ENCODE measurements at places on chromosomes 3 and 15.

DNA sequence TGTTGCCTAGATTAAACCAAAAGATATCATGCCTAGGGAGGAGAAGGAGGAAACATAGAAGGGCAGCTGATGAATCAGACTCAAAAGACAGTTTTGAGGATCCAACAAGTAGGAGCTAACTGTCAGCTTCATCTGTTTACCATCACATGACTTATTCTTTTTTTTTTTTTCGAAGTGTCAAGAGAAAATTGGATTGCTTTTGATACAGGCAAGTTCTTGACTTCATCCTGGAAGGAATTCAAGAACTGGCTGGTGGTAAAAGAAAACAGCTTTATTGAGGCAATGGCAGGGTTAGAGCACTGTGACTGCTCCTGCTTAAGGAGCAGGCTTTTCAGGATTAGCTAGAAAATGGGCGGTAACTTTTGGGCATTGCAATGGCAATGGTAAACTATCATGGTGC lies 227.5 kb upstream of the KCNMB2 start:
- DNase-seq, result no peak

DNA sequence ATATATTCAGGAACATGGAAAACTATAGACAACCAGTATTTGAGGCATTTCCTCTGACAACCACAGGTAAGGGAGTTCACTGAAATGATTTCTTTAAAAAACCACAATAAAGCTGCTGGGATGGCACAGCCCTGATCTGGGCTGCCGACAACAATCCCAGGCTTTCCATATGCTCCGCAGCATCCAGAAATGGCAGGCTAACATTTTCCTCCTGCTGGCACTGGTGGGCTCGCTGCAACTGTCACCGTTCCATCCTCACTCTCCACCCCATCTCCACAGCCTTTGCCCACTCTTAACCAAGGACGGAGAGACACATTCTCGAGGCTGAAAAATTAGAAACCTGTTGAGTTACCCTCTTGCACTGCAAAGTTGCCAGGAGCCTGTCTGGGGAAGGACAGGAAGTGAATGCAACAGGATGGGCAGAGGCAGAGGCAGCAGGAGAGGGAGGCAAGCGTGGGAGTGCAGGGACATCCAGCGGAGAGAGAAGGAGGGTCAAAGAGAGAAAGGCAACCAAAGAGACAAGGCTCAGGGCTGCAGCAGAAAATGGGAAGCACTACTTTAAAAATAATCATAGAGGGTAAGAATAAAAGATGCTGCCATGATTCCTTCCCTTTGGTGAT lies 79.0 kb upstream of the ARRDC4 start:
- DNase-seq, result no peak

DNA sequence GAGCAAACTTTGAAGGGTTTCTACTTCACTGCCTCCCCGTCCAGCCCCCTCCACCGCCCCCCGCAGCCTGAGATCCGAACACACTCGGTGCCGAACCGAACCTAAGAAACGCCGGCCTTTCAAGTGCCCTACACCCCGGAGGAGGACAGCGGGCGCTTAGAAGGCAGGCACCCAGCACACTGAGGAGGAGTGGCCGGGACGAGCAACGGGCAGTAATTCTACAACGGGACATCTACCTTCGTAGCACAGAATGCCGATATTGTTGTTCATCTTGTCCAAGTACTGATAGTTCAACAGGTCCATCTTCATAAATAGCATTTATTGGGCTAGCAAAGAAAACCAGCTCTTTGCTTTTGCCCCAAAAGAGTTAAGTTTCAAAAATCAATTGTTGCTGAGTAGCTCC lies 513 bp downstream of the VGLL4 start:
- peak; percentile 37 for DNase-seq

GRCh38 chr15:51320843-51321242 lies 17.6 kb downstream of the CYP19A1 start:
- DNase-seq, result no peak

DNA sequence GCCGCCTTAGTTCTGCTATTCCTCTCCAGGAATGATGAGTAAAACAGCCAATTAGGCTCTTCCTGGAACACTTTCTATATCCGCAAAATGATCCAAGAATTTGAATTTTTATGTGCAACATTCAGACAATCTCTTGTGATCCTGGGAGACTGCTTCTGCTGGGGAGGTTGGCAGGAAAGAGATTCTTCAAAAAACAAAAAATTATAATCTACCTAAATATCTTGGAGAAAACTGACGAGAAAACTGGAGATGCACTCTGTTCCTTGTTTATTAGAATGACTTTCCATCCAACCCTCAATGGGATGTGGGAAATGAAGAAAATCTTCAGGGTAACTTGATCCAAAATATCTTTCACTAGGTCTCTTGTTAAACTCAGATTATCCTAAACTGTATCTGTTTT lies 346.3 kb upstream of the UBE2E2 start:
- DNase-seq, result no peak

- DNase-seq, result no peak
These were observed 107.7 kb upstream of the TSC22D2 start for GRCh38 chr3:150300388-150300787.

- DNase-seq, result no peak
These were observed 52.5 kb upstream of the ZCWPW2 start for GRCh38 chr3:28295898-28296490.

GRCh38 chr3:97914388-97914787 lies 57.8 kb downstream of the RIOX2 start:
- no peak for DNase-seq

GRCh38 chr15:92480361-92480760 lies 86.7 kb downstream of the ST8SIA2 start:
- DNase-seq, result no peak

GRCh38 chr3:112644453-112644852 lies 3.5 kb upstream of the CCDC80 start:
- DNase-seq, result no peak

Data from DMS79 treated with DMSO at 0.1 percent for 48 hours (cell line).